ENCODE measurements at places on chromosomes 16 and 17.

- DNase-seq, result no peak
These were observed 14.3 kb downstream of the HBQ1 start for GRCh38 chr16:194516-194915.

DNA sequence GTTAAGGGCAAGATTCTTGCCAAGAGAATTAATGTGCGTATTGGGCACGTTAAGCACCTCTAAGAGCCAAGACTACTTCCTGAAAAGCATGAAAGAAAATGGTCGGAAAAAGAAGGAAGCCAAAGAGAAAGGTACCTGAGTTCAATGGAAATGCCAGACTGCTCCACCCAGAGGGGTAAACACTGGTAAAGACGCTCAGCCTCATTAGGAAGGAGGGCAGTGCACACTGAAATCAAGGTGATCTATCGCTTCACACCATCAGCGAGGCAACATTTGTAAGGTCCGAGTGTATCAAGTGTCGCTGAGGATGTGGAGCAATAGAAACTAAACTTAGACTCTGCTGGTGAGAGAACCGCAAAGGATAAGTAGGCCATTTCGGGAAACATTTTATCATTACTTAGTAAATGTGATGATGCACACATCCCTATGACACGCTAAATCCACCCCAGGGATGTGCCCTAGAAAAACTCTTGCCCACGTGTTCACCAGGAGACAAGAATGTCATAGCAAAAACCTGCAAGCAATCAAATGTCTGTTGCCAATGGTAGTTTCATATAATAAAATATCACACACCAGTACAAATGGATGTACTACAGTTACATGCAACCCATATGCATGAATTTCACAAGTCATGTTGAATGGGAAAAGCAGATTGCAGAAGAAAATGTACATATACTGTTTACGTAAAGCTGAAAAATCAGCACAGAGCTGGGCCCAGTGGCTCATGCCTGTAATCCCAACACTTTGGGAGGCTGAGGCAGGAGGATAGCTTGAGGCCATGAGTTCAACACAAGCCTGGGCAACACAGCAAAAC, 23.6 kb downstream of the CNTROB start:
- DNase-seq, result no peak

DNA sequence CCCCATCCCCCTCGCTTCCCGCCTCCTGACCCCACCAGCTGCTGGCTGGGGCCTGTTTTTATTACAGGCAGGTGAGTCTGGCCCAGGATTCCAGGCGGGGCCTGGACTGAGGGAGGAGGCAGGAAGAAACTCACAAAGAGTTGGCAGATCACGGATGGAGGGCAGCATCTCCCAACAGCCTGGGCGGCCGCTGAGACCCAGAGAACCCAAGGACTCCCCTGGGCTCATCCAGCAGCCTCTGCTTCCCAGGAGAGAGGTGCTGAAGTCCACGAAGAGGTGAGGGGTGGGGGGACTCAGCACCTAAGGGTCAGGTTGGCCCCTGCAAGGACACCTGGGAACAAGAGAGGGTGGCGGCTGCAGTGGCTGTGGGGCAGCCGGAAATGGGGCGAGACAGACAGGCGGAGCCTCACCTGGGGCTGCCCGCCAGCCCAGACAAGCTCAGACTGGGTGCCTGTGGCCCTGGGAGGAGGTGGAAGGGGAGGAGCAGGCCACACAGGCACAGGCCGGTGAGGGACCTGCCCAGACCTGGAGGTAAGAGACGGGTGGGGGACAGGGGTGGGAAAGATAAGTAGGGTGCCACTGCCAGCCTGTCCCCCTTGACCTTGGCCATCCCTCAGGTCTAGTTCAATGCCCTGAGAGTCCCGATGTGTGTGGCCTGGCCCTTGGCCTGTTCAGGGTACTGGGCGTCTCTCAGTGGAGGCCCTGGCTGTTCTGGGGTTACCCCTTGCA, 8.7 kb upstream of the ADGRG1 start:
- peak; percentile 42 for DNase-seq

DNA sequence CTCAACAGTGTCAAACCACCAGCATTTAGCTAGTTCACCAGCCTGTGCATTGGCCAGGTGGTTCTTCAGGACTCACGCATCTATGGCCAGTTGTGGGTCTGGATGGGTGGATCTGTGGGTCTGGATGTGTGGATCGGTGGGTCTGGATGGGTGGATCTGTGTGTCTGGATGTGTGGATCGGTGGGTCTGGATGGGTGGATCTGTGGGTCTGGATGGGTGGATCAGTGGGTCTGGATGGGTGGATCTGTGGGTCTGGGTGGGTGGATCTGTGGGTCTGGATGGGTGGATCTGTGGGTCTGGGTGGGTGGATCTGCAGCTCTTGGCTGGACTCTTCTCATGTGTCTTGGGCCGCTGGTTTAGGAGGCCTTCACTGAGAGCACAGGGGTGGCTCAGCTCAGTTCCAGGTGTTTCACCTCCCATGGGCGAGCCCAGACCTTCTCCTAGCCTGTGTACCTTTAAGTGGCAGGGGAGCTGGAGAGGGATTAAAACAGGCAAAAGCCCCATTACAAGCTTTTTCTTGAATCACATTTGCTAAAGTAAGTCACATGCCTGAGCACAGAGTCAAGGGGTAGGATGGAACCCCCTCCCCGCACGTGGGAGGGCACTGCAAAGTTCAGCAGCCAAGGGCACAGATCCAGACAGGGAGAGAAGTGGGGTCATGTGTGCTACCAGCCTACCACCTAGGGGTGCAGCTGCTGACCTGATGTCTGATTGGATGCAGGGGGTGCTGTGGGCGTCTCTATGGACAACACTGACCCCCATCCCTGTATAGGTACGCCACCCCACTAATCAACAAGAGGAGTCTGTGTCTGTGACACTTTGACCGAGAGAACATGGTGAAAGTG, 3.4 kb upstream of the NUBP1 start:
- no peak for DNase-seq

DNA sequence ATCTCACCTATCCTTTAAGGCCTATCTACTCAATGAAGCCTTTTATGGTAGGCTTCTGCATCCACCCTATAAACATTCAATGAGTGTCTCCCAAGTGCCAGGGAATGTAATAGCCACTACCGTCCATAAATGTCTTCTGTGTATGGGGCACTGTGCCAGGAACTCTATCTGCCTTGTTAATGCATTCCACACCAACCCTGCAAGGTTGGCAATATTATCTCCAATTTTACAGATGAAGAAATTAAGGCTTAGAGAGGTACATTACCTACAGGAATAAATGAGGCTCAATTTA, 20.0 kb downstream of the MAP3K14 start:
- DNase-seq, result no peak

GRCh38 chr16:84131117-84131516, 13.9 kb downstream of the HSDL1 start:
- DNase-seq, result no peak

GRCh38 chr17:51189628-51190027, 23.4 kb downstream of the NME2 start:
- no peak for DNase-seq

GRCh38 chr17:13513039-13513405, 88.7 kb downstream of the HS3ST3A1 start:
- DNase-seq, result no peak

DNA sequence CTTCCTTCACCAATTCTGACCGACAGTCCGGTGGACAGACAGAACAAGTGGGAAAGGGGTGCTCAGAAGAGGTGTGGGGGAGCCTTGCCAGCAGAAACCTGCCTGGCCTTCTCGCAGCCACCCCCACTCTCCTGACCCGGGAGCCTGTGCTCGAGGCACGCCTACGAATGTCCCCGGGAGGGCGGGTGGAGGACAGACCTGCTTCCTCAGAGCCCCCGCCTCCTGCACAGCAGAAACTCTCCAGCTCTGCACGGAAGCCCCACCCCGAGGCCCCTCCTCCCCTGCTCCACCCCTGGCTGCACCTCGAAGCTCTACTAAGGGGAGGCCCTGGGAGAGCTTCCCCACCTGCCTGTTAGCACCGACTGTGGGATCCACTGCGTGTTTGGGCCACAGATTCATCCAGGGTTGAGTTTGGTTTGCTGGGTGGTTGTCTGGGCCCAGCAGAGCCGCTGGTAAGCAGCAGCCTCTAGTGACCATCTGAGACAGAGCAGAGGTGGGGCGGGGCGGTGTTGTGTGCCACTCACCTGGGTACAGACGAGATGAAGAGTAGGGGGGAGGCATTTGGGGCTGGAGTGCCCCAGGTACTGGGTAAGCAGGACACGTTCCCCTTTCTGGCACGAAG, 6.2 kb downstream of the TAF1C start:
- no peak for DNase-seq

- DNase-seq, result no peak
These were observed 20.1 kb upstream of the KRT19 start for GRCh38 chr17:41547921-41548843.

GRCh38 chr17:2850991-2851390, 54.8 kb downstream of the RAP1GAP2 start:
- no peak for DNase-seq

DNA sequence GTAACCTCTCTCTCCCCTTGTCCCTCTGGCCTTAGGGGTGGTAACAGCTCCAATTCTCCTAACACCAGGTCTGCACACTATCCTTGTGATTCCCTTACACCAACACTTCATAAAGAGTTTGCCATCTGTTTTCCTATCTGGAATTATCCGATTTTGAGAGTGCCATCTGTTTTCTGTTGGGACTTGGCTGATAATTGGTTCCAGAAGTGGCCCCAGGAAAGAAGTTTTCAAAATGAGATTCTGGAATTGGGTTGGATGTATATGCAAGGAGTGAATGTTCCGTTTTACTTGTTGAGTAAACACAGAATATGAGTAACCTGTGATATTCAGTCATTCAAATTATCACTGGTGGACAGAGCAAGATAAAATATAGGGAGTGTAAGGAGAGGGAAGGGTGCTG, 134.1 kb upstream of the HS3ST3A1 start:
- no peak for DNase-seq

GRCh38 chr16:30409125-30410060, 2.0 kb downstream of the ZNF771 start:
- no peak for DNase-seq

DNA sequence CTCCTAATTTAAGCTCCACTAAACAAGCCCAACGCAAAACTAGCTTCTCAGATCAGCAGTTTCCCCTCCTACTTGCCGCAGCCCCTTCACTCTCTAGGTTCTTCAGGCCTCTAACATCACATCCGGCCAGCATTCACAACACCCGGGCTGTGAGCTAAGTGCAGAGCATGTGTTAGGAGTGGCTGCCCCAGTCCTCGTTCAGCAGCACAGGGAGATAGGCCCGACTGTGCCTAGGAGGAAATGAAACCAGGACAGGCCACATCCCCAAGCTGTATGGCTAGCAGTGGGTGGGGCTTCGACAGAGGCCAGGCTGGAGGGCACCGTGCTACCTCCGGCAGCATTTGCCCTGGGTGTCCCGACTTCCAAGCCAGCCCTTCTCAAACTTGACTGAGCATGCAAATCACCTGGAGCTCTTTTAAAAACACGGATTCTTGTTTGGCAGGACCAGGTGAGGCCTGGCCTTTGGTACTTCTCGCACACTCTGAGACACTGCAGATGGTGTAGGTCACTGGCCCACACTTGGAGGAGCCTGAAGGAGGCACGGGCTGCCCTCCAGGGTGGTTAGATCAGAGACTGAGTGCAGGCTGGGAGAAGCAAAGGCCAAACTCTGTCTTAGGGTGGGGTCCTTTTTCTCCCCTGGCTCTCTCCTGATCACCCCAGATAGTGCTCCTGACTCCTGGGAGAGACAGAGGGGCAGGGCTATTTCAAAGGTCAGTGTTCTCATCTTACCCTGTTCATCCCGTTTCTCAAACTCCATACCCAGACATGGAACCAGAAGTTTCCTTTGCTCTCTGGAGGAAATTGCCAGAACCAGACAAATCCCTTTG, 202.0 kb downstream of the C16orf78 start:
- no peak for DNase-seq

- no peak for DNase-seq
These were observed 148.5 kb upstream of the PLCG2 start for GRCh38 chr16:81630635-81631031.

DNA sequence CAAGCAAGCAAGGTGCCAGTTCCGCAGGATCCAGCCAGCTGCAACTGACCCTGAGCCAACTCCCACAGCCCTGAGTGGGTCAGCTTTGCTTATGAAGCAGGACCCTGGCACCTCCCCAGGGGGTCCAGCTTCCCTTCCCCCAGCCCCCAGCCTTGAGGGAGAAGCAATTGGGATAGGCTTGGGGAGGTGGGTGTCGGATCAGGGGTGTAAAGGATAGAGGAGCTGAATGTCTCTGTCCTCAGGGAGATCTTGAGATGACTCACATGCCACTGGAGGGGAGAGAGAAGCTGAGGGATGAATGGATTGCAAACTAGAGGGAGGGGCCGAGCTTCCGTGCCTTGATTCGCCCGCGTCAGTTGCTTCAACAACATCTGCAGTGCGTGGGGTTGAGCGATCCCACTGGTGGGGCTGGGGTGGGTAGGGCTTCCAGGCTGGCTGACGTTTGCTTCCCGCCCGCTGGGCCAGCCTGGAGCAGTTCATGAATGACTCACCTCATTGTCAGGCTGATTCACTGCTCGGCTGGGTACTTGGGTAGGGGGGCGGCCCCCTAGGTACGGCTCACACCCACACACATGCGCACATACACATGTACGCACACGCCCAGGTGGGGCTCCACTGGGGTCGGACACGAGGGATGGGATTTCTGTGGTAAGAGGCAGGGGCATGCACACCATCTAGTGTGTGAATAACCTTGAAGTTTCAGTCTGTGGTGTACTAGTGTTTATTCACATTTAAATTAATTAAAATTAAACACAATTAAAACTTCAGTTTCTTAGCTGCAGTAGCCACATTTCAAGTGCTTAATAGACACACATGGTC, 3.6 kb upstream of the HROB start:
- no peak for DNase-seq

Measured in cortex of kidney (tissue), 1 donor.